ENCODE measurements at places on chromosomes 6 and 20.

DNA sequence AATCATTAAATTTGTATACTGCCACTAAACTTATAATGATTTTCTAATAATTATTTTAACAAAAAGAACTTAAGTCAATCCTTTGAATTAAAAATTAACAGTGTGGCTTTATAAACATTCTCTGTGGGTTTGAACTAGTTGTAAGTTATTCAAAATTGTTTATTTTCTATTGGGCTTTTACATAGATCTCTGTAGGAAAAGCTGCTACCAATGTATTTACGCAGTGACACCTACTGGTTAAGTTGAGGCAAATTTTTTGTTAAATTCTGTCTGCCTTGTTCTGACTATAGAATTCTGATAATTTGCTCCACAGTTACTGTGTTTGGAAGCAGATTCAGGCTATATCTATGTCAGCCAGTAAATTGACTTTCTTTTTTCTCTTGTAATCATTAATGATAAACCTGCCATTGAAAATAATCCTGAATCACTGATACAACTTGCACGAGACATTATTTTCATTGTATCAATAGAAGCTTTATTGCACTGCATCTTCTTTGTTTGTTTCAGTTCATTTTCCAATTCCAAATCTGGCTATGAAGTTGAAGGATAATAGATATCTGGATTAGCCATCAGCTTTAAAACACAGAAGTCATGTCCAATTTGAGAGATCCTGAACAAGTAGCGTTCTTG is 66.0 kb upstream of the UTRN start:
- DNase-seq: peak; percentile 58

DNA sequence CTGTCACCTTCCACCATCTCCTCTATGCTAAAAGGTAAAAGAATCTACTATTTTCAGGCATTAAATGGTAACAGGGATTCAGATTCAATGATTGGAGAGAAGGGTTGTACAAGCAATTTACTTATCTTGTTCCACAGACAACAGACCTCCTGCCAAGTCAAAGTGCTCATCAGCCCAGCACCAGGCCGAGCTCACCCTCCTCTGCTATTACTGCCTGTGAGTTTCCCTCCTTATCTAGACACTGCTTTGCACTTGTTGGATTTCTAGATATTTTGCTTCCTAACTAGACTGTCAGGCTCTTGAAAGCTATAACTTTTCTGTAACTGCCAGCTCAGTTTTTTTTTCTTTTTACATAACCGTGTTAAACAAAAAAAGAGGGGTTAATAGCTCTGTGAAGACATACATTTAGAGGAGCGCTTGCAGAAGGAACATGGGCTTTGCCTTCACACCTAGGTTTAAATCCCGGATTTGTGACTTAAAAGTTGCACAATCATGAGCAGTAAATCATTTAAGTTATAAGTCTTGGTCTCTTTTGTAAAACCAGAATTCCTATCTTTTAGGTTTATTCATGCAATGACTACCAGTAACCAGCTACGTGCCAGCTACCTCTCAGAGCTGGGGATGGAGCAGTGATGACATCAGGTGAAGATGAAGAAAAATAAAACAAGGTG is 1.1 kb upstream of the FAM162B start:
- no peak for DNase-seq

DNA sequence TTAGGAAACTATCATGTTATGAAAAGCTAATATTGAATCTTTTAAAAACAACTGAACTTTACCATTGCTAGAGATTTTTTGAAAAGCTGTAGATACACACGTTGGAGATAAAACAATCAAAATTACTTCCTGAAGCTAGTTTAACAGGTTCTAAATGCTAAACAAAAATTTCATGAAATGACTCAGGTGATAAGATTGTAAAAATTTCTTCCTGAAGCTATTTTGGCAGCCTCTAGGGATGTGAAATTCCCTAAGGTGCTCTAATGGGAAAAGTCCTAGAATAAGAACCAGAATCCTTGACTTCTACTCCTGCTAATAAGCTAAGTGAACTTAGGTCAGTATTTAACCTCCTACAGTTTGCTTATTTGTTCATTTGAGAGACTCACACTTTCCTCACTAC is 8.5 kb downstream of the GCM2 start:
- DNase-seq: no peak

- DNase-seq: no peak
These were observed 60.3 kb upstream of the FABP7 start for GRCh38 chr6:122719176-122719575.

GRCh38 chr6:146948790-146949342 is 255.4 kb upstream of the STXBP5 start:
- no peak for DNase-seq

DNA sequence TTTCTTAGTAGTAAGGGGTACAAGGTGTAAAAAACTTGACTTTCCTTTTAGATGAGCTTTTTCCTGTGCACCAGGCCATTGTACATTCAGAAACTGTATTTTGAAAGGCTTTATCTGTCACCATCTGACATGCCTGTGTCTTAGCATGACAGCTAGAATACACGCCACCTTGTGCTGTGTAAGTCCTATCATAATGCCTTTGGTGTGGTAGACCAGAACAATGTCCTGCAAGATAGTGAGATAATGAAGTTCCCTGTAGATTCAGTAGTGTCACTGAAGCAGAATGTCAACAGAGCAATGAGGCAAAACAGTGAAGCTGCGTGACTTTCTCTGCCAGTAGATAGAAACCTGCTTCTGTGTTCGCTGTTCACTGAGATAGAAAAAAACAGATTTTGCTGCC is 105.8 kb downstream of the JAG1 start:
- no peak for DNase-seq

DNA sequence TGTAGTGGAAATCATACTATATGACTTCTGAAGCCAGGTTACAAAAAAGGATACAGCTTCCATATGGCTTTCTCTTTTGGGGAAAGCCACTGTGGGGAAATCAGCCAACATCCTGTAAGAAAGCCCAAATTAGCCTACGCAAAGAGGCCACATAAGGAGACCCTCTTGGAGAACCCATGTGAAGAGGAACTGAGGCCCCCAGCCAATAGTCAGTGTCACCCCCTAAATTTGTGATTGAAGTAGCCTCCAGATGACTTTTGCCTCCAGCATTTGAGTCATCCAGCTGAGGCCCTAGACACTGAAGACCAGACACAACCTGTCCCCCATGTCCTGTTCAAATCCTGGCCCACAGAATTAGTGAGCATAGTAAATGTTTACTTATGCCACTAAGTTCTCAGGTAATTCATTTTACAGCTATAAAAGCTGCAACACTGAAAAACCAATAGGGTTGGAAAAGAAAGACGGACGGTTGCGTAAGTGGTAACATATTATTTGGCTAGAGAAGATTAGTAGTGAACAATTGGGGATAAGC is 60.4 kb downstream of the HMGCLL1 start:
- DNase-seq: no peak

DNA sequence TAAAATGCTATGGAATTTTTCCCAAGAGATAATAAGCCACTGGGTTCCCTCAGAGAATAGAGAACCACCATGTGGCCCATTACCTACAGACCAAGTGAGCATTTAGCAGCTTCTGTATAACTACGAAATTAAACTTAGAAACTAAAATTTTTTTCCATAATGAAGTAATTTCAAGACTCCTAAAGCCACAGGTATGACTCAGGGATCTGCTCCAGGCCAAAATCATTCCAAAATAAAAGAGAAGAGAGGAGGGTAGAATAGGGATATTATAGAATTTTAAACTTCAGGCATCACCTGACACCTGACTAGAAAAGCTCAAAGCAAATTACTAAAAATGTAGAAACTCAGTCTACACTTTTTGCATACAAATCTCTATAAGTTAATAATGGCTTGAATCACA is 108.9 kb upstream of the DST start:
- no peak for DNase-seq

DNA sequence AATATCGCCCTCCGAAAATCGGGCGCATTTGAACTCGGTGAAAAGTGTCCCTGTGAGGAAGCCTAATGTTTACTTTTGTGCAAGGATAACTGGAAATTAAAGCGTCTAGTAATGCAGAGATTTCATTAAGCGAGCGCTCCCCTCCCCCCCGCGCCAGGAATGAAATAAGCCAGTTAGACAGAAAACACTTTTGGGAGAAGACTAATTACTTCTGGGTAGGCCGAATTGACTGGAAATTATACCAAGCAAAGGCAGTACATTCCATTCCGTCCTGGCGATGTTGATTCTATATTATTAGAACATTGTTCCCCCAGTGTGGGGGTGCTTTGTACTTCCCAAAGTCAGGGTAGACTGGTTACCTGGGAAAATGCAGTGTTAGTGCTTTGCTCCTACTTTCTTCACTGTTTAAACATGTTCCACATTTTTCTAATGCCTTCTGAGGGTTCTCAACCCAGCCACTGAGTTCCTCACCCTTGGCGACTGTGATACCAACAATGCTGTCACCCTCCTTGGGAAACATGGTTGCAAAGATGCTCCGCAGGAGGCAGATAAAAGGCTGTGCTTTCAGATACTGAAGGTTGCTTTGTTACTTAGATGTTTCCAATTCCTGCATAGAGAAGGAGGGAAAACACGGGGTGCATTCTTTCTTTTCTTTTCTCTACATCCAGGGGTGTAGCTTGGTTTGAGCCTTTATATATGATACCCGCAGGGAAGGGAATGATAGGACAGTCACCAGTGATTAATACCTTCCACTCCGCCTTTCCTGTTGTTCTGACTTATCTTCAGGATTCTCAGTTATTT is 2.6 kb downstream of the GJA1 start:
- DNase-seq: no peak

DNA sequence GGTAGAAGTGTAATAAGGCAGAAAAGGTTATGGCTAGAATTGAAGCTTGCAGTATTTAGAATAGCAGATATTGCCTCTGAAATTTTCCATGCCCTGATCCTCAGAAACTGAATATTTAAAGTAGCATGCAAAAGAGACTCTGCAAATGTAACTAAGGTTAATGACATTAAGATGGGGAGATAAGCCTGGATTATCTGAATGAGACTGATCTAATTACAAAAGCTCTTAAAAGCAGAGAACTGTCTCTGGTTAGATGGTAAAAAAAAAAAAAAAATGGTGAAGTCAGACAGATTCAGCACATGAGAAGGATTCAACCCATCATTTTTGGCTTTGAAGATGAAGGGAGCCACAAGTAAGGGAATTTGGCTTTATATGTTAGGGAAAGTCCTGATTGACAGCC is 503.7 kb upstream of the IRAK1BP1 start:
- no peak for DNase-seq

Data from SW 1271 (cell line).